Tracheal epithelial cell (primary cell): ENCODE measurements at places on chromosomes 2 and 18. TPM values are rescaled to one million over a fixed set of nuclear protein-coding genes. Genes with fewer than 3 reads are reported as not detected.

The TCF23 gene
- not detected in 2 replicates for total RNA-seq

The ALK gene
- not detected in 2 replicates for total RNA-seq

The DOCK10 gene
- total RNA-seq, result 0.48 TPM in 1 of 2 replicates, not detected in the other

The REG3G gene
- total RNA-seq, result not detected in 2 replicates

The GREB1 gene
- 0.21 and 0.24 TPM in 2 replicates for total RNA-seq

The IGFBP5 gene
- 0.43 and 3.4 TPM in 2 replicates for total RNA-seq

The CAPN14 gene
- 2.2 and 6.8 TPM in 2 replicates for total RNA-seq

The CRYGD gene
- not detected in 2 replicates for total RNA-seq

The TFPI gene
- 5.3 and 19.0 TPM in 2 replicates for total RNA-seq

The TMEFF2 gene
- total RNA-seq, result under 0.01 TPM in 1 of 2 replicates, not detected in the other

The SRD5A2 gene
- total RNA-seq, result not detected in 2 replicates

The C1QL2 gene
- not detected in 2 replicates for total RNA-seq

The CAPN10 gene
- total RNA-seq, result 19.4 and 21.9 TPM in 2 replicates

The TGFBRAP1 gene
- total RNA-seq, result 17.8 and 20.7 TPM in 2 replicates

The LINC00305 gene
- not detected in 2 replicates for total RNA-seq

The CRYGC gene
- total RNA-seq, result not detected in 2 replicates

The BUB1 gene
- total RNA-seq, result 1.3 and 6.5 TPM in 2 replicates

The NGEF gene
- 0.21 and 0.96 TPM in 2 replicates for total RNA-seq

The CNGA3 gene
- total RNA-seq, result not detected in 2 replicates

The CYS1 gene
- 0.43 and 8.4 TPM in 2 replicates for total RNA-seq

The COMMD1 gene
- total RNA-seq, result 33.3 and 33.7 TPM in 2 replicates

The NCOA1 gene
- 4.3 and 5.8 TPM in 2 replicates for total RNA-seq

The SRBD1 gene
- 9.9 and 20.2 TPM in 2 replicates for total RNA-seq

The SYT4 gene
- total RNA-seq, result not detected in 2 replicates

The MTERF4 gene
- total RNA-seq, result 19.3 and 28.3 TPM in 2 replicates

The PLEKHB2 gene
- total RNA-seq, result 149 and 151 TPM in 2 replicates

The RAPGEF4 gene
- 0.64 and 1.4 TPM in 2 replicates for total RNA-seq

The LRATD1 gene
- 16.6 and 41.6 TPM in 2 replicates for total RNA-seq

The KLHL29 gene
- 5.1 and 6.0 TPM in 2 replicates for total RNA-seq

The CELF4 gene
- not detected in 2 replicates for total RNA-seq

The PLA2R1 gene
- total RNA-seq, result 4.0 and 5.5 TPM in 2 replicates

The CCDC121 gene
- 0.85 and 1.9 TPM in 2 replicates for total RNA-seq

The LYG1 gene
- not detected in 2 replicates for total RNA-seq

The TTC39C gene
- 16.9 and 31.8 TPM in 2 replicates for total RNA-seq

The HOXD10 gene
- 0.48 TPM in 1 of 2 replicates, not detected in the other for total RNA-seq

The NR4A2 gene
- 0.24 and 0.43 TPM in 2 replicates for total RNA-seq

The CPLX4 gene
- total RNA-seq, result 0.24 TPM in 1 of 2 replicates, not detected in the other

The C2orf92 gene
- 0.24 and 1.1 TPM in 2 replicates for total RNA-seq

The ATP6V1B1 gene
- not detected in 2 replicates for total RNA-seq

The FEZ2 gene
- total RNA-seq, result 41.1 and 52.5 TPM in 2 replicates
